ENCODE measurements at places on chromosomes 1 and 21.

GRCh38 chr1:4694492-4694891, 40.1 kb downstream of the AJAP1 start:
- no peak for DNase-seq

GRCh38 chr1:153271711-153272110, 12.2 kb downstream of the LORICRIN start:
- DNase-seq, result no peak

GRCh38 chr1:201192261-201192788, 1.7 kb downstream of the IGFN1 start:
- peak; percentile 27 for DNase-seq

GRCh38 chr1:202088206-202088605, 34.5 kb upstream of the GPR37L1 start:
- DNase-seq, result no peak

- DNase-seq, result no peak
Measured at GRCh38 chr1:41366455-41367287, 5.4 kb downstream of the FOXO6 start.

DNA sequence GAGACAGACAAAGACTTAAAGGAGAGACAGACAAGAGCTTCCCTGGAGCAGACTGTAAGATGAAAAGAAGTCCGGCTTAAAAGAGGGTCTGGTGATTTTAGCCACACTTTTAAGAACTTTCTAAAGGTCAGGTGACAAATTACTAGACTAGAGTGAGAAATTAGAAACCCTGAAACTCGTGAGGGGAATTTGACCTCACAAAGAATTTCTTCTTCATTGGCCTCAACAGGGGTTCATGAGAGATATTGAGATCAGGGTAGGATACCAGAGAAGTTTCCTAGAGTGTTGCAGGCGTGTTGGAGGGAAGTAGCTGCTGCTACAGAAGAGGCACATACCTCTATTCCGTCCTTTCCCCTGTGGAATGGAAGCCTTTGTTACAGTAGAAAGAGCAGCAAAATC, 884.4 kb downstream of the KCNT2 start:
- no peak for DNase-seq

DNA sequence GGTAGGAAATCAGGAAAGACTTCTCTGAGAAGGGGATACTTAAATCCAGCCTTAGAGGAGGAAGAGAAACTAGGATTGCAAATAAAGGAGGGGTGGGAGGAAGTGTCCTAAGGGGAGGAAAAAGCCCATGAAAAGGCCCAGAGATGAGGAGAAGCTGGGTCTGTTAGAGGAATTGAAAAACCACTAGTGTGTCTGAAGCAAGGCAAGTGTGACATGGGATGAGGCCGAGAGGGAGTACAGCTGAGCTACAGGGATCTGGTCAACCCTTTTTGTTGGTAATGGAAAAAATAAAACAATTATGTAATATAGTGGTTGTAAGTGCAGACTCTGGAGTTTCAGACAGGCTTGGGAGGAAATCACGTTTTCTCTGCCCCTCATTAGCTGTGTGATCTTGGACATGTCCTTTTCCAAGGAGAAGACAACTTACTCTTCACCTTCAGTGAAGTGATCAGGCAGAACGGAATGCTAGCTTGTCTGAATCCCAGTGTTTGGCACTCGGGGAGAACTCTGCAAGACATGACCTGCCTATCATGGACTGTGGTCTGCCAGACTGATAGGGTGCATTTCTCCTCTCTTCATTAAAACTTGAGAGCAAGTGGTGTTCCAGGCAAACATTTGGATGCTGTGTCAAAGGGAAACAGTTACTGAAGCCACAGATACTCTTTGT, 7.4 kb upstream of the S100A10 start:
- no peak for DNase-seq

Measured in HS-27A (cell line).